Hippocampal formation (tissue), 2 donors: ENCODE measurements at places on chromosomes 6 and 20.

- DNase-seq = no peak
These were observed 77.1 kb downstream of the CDYL start for GRCh38 chr6:4853349-4853748.

DNA sequence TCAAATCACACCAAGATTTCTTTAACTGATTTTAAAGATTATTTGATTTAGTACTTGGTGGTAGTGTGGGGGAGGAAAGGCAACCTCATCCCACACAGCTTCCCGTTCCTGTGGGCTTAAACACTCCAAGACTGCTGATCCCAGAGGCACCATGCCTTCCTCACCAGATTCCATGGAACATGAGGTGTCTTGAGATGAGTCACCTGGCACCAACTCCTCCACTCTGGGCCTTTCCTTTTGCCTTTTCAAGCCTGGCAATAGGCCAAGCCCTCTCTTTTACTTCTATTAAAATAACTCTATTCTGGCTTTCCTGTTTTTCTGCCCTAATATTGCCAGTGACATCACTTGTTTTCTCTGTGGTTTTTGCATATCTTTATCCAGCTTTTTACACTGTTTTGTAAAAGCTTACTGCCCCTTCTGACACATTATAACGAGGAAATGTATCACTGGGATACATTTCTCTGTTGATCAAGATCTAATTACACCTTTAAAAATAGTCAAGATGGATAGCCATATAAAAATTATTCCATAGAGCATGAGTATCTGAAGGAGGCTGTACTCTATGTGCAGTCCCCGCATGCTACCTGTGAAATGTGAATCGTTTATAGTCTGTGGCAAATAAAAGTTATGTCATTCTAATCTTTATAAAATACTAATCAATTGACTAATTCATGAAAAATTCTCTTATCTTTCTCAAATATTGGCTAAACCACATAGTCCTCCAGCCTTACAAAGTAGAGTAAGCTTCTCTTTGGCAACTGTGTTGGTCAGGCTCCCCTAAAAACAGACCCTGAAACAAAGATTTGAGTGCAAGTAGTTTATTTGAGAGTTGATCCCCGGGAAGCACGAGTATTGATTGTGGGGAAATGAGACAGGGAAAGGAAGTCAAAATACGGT lies 257.8 kb upstream of the KCNQ5 start:
- DNase-seq = no peak

GRCh38 chr6:112270756-112271155 lies 16.4 kb upstream of the LAMA4 start:
- DNase-seq = no peak

- no peak for DNase-seq
These were observed 108.7 kb downstream of the FYN start for GRCh38 chr6:111764238-111765175.

- no peak for DNase-seq
These were observed 48.7 kb upstream of the BMP2 start for GRCh38 chr20:6718662-6719368.

GRCh38 chr20:58059260-58059544 lies 169.3 kb downstream of the ANKRD60 start:
- no peak for DNase-seq

- no peak for DNase-seq
These were observed 50.7 kb downstream of the NOX3 start for GRCh38 chr6:155404937-155405336.

DNA sequence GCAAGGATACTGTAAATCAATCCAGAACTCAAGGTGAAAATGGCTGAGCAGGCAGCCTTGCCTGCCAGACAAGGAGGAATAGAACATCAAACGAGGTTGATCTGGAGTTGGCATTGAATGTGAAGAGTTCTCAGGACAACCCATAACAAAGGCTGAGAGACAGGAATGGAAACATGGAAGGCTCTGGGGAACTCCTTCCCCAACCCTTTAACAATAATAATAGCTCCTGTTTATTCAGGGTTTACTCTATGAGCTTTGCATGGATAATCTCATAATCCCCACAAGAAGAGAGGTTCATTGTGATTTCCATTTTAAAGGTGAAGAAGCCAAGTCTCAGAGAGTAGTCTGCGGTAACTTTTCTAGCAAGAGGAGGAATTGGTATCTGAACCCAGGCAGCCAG lies 151.7 kb downstream of the SOD2 start:
- no peak for DNase-seq

DNA sequence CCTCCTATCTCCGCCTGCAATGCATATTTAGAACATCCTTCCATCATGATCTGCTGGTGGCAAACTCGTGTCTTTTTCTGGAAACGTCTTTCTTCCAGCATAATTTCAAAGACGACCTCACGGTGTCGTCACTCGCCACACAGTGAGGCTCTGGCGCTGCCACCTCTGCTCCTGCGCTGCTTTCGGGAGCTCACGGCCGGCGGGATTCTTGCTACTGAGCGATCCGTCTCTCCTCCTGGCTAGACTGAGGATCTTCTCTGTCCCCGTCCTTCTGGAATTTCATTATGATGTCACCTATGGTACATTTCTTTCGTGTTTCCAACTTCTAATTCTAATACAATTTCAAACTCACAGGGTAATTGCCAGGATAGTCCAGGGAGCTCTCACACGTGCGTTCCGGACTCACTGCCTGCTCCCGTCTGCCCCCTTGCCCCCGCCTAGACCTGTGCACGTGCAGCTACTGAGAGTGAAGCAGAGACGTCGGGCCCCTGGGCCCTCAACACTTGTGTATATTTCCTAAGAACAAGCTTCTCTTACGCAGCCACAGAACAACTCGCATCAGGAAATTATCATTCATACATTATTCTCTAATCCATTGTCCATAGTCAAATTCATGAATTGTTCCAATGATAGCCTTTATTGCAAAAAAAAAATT lies 25.5 kb upstream of the HELZ2 start:
- no peak for DNase-seq

- no peak for DNase-seq
These were observed 7.0 kb upstream of the RIN2 start for GRCh38 chr20:19750907-19751636.

- no peak for DNase-seq
These were observed 159.8 kb downstream of the TFAP2C start for GRCh38 chr20:56788671-56789610.

GRCh38 chr6:168102315-168102985 lies 23.4 kb upstream of the FRMD1 start:
- no peak for DNase-seq

DNA sequence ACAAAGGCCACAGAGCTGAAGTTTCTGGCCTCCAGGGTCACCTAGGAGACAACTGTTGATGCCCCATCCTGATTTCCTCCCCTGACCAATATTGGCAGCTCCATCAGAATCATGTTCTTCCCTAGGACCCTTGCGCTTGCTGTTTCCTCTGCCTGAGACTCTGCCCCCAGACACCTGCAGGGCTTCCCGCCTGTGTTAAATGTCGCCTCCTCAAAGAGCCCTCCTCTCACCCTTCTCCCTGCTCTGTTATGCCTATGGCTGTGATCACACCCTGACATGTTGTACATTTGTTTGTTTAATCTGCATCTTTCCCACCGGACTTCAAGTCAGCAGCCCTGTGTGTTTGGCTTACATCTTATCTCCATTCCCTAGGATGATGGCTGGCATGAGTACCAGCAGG lies 30.1 kb downstream of the DLGAP4 start:
- no peak for DNase-seq

- no peak for DNase-seq
These were observed 41.3 kb downstream of the RSPH3 start for GRCh38 chr6:158958504-158959386.

DNA sequence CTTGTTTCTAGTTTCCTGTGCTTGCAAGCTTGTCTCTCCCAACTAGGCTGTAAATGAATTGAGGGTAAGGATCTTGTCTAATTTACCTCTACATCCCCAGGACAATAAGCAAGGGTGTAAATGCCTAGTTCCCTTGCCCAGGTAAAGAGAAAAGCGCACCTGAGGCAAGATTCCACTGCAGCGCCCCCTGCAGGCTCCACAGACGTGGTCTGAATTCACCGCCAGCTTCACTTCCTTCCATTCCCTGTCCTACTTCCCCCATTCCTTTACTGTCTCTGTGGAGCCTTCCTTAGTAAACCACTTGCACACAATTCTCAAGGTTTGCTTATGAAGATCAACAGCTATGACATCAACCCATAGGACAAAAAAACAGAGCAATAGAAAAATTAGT lies 42.3 kb downstream of the ANKEF1 start:
- DNase-seq = no peak

GRCh38 chr20:19886661-19887288 lies 128.7 kb downstream of the RIN2 start:
- DNase-seq = peak; percentile 15

- DNase-seq = no peak
These were observed 16.0 kb downstream of the PCK1 start for GRCh38 chr20:57576617-57577550.

DNA sequence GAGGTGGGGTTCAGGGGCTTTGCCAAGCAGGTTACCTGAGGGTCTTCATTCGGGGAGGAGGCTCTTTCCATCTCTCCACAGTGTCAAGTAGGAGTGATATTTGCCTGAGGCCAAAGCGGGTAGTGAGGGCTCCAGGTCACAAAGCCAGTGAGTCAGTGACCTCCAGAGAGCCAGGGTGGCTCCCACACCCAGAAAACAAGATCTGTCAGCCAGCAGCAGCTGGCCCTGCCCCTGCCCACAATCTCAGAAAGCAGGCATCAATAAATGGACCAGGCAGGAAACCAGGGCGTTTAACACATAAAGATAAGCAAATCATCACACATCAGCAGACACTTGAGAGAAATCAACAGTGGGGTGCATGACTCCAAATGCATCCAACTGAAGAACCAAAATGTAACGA lies 250.8 kb downstream of the CDH26 start:
- DNase-seq = no peak

- no peak for DNase-seq
These were observed 1.1 kb downstream of the RNF114 start for GRCh38 chr20:49937027-49937929.

- DNase-seq = no peak
These were observed 1.3 kb downstream of the HINT3 start for GRCh38 chr6:125957845-125958244.

- DNase-seq = no peak
These were observed 698.4 kb downstream of the TENT5A start for GRCh38 chr6:81054036-81054435.

GRCh38 chr6:6918216-6918983 lies 189.4 kb upstream of the RREB1 start:
- DNase-seq = peak; percentile 50

- no peak for DNase-seq
These were observed 288.2 kb upstream of the PREP start for GRCh38 chr6:105691081-105691480.

GRCh38 chr6:128725271-128726233 lies 157.4 kb upstream of the LAMA2 start:
- DNase-seq = peak; percentile 56
